ENCODE measurements at places on chromosomes 2 and 18. TPM values are rescaled to one million over a fixed set of nuclear protein-coding genes. Genes with fewer than 3 reads are reported as not detected.

Gene EIF2AK3
- total RNA-seq = 28.2 TPM

Gene PROKR1
- not detected for total RNA-seq

Gene TRPM8
- total RNA-seq = not detected

Gene C2orf69
- total RNA-seq = 13.4 TPM

Gene ANKRD62
- total RNA-seq = not detected

Data from uterine smooth muscle cell (primary cell).